ENCODE measurements at places on chromosomes 1 and 21.

GRCh38 chr1:235950318-235950717 lies 83.6 kb upstream of the LYST start:
- DNase-seq: no peak

GRCh38 chr1:117664314-117664713 lies 58.5 kb downstream of the TENT5C start:
- no peak for DNase-seq

GRCh38 chr1:154808909-154809262 lies 61.2 kb downstream of the KCNN3 start:
- DNase-seq: no peak

DNA sequence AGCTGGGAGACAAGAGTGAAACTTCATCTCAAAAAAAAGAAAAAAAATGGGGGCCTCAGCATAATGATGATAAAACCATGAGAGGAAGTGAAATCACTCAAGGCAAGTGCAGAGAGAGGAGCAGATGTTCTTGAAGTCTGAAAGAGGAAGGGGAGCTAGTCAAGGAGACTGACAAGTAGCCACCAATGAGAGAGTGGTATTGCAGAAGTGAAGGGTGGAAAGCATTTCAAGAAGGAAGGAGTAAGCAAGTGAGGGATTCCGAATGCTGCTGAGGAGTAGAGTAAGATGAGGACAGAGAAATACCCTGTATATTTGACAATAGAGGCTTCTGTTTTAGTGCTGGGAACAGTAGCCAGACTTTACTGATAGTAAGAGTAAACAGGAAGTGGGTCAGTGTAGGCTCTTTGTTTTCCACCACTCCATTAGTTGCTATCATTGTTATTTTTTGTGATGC lies 2.9 kb downstream of the TATDN3 start:
- no peak for DNase-seq

DNA sequence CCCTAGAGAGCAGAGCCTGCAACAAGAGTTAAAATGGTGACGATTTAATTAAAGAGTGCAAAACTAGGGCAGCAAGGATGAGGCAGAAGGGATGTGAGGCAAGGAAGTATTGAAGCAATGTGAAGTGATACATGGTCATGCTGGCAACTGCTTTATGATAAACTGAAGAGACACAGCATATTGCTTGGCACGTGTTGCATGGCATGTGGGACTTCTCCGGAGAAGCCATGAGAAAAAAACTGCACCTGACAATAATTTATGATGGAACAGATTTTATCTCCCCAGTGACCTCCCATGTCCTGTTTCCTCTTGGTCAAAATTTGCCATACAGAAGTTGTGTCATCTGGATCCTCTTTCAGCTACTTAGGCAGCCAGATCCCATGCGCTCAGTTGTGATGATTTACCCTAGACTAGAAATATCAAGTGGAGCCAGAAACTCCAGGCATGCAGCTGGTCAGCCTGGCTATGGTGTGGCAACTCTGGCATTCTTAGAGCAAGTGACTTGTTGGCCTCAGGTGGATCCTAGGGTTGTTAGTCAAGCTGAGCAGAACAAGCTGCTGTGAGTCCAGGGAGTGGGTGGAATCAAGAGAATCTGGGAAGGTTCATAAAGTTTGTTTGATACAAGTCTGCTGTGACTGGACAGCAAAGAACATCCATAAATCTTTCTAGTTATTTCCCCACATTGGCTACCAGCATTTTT lies 611.4 kb upstream of the USP24 start:
- no peak for DNase-seq

GRCh38 chr1:42682739-42683531 lies 717 bp downstream of the YBX1 start:
- no peak for DNase-seq

DNA sequence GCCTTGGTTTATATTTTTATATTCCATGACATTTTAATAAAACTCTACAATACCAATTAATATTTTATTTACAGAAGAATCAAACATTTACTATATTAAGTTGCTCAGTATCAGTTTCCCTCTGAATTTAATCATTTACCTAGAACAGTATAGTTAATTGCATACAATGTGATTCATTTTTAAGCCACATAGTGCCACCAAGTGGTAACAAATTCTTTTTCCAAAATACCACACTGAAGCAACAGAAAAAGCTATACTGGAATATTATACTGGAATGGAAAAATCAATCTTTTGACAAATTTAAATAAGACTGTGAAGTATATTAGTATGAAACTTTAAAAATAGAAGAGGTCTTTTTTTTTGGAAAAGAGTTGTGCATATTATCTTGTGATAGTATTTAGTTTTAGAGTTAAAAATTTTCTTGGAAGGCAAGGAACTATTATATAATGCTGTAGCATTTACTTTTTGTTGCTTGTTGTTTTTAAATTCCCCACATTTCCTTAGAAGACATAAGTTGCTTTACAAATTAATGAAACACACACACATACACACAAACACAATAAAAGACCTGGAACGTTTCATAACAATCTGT lies 57.3 kb downstream of the ZNF644 start:
- DNase-seq: peak; percentile 3

DNA sequence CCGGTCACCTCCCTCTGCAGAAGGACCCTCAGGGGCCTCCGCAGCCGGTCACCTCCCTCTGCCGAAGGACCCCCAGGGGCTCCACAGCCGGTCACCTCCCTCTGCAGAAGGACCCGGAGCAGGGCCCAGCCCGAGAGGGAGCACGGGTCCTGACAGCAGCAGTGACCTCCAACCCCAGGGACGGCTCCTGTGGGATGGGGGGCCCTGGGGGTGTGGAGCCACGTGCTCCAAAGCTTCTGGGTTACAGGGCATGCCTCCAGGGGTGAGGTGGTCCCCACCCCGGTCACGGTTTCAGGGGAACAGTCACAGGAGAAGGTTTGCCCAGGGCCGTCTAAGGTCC lies 40.3 kb downstream of the SLC19A1 start:
- no peak for DNase-seq

- DNase-seq: no peak
Observed at GRCh38 chr1:21761052-21761451, 21.9 kb downstream of the USP48 start.

DNA sequence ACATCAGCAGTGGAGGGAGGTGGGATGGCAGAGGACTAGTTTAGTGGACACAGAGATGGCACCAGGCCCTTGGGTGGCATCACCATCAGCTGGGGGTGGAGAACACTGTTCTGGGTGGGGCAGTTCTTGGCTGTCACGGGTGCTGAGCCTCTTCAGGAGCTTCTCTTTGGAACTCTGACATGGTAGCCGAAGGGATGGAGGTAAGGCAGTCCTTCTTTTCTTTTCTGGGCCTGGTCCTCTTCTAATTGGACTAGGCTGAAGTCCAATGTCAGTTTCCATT lies 8.3 kb upstream of the MEF2D start:
- DNase-seq: no peak

DNA sequence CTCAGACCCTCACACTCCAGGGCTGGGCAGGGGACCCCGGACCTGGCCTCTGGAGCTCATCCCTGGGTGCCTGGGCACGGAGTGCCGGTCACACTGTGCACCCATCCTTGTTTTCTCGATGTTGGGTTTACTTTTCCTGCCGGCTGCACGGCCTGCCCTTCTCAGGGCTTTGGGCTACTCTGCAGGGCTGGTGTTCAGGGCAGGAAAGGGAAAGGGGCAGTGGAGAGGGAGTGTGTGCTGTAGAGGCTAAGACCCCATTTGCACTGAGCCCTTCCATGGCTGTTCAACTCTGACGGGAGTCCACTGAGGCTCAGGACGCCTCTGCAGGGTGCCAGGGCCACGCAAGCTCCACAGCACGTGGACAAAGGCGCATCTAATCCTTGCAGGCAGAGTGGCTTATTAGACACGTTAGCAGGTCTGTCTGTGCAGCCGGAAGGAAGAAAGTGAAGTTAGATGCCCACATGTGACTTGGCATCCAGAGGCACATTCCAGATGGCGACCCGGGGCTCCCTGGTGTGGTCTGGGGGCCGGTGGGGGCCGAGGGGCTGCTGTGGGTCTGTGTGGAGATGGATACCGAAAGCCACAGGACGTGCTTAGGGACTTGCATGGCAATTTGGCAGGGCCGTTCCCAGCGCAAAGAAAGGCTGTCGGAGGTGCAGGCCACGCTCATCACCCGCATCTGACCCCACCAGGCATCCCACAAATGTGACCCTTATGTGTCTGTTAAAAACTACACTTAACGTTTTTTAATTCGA lies 33.6 kb downstream of the COL18A1 start:
- no peak for DNase-seq

DNA sequence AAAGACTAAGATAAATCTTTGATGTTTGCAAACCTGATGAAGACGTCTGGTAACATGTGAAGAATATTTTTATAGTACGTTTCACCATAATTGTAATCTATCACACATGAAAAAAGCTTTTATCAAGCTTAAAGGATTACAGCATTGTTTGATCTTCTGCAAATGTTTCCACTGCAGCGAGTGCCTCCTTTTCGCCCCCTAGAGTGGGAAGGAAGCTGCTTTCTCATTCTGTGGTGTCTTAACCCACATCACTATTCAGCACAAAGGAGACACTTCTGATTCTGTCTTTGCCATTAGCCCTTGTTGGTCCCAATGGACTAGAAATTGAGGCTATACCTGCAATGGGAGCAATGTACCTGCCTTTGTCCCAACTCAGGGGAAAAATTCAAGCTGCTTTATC lies 46.0 kb upstream of the IL12RB2 start:
- no peak for DNase-seq

DNA sequence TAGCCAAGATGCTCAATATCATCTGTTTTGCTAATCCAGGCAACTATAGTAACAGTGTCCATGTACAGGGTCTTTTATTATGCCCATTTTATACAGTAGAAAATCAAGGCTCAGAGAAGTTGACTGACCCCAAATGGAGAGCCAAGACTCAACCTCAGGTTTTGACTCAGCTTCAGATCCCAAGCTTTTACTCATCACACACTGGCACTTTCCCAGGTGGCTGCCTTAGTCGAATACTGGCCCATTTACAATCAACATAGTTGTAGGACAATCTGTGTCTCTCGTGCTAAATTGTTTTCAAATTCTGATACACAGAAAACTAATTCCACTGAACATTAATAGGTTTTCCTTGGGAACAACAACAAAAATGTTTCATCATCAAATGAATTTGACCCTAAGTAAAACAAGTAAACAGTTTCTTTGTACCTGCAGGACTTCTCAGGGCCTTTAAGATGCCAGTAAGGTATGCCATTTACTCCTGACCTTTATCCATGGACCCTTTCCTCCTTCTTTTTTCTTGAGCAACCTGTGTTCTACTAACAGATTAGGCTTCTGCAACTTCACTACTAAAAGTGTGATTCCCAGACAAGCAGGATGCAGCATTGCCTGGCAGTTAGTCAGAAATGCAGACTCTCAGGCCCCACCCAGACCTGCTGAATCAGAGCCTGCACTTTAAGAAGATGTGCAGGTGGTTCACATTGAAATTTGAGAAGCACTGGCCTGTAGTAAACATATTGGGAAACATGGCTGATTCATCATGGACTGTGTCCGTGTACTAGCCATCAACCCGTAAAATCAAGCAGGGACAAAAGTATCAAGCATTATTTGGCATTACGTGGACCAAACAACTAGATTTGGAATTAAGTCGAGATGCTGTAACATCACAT lies 128.8 kb downstream of the RRAGC start:
- no peak for DNase-seq

GRCh38 chr1:4664606-4665005 lies 10.2 kb downstream of the AJAP1 start:
- no peak for DNase-seq

DNA sequence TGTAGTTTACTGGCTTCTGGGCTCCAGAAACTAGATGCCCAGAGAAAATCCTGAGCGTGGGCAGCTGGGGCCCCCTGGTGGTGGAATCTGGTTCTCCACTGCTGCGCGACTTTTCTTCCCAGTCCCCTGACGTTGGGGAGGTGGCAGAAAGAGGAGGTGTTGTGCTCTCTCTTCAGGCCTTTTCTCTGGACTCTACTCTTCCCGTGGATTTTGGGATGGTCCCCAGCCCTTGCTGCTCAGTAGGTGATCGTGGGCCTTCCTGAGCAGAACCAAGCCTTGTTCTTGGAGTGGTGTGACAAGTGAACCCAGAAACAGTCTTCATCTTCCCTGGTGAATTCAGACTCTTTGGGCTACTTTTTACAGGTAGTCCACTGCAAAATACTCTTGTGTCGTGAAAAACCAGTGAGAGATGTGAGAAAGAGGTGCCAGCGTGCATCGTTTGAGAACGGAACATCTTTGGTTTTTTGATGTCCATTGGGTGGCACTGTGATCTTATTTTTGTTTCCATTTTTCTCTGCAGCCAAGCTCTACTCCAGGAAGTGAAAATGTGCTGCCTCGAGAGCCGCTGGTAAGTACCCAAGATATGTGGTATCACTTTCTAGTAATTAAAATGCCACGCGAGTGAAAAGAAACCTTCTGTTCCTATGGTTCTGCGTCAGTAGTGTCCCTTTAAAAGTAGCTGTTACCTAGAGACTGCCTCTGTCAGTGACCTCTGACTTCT lies 20.2 kb downstream of the PEX14 start:
- no peak for DNase-seq

- DNase-seq: no peak
Observed at GRCh38 chr1:26761217-26761616, 26.5 kb upstream of the PIGV start.

DNA sequence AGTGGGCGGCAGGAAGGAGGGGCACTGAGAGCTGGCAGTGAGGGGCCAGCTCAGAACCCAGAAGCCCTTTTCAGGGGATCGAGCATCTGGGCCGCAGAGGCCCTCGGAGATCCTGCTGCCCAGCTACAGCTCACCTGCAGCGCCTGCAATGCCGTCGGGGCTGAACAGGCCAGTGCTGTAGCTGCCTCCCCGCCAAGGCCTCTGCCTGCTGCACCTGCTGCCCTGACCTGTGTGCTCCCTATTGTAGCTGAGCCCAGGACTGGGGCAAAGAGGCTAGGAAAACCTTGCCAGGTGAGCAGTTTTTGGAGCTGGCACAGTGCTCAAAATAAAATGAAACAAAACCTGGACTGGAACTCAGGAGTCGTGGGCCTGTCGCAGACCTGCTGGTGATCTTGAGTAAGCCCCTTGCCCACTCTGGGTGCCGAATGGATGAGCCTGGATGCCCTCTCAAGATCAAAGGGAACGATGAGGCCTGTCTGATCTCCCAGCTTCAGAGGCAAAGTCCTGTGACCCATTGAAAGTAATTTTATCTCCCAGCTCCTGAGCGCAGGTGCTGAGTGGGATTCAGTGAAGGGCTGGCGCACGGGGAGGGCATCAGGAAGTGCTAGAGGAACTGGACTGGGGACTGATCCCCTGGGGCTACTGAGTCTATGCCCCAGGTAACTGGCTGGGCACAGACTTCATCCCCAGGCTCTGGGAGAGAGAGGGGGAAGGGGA lies 154.6 kb downstream of the FOXD2 start:
- no peak for DNase-seq

GRCh38 chr1:47178654-47179016 lies 11.2 kb downstream of the PDZK1IP1 start:
- no peak for DNase-seq

DNA sequence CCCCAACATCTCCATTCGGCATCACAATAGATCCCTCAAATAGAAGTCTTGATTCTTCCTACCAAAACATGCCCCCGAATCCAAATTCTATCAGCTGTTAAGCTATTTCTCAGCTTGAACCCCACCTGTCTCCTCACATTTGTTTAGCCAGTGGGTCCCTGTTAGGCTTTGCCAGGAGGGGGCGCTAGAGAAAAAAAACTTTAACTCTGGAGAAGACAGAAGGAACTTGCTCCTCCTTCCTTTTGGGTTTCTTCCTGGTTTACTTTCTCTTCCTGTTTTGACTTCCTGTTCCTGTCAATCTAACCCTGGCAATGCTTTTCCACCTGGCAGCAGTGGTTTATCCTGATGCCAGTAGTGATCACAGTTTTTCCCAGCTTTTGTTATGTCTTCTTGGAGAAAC lies 95.6 kb upstream of the KCNK1 start:
- no peak for DNase-seq

All from astrocyte of the cerebellum (primary cell).